ENCODE measurements at places on chromosomes 2 and 18. TPM values are rescaled to one million over a fixed set of nuclear protein-coding genes. Genes with fewer than 3 reads are reported as not detected.

DNA sequence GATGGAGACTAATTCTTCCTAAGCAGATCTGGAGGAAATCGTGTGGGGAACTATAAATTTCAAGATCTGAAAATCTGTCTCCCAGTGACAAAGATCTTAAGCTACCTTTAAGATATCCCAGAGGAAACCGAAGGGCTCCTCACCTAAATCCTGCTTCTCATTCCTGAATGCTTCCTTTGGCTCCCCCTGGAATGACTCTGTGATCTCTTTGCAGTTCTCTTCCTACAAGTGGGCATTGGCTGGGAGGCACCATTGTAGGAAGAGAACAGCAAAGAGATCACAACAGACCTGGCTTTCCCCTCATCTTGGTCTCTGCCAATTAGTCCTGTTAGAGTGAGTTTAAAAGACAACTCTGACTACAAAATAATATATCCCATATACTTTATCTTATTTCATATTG, 70.0 kb upstream of the KCNH7 start:
- DNase-seq: no peak

GRCh38 chr18:32337821-32338220, 132.9 kb downstream of the GAREM1 start:
- DNase-seq: no peak

LCT gene
- total RNA-seq: under 0.01 TPM

DNA sequence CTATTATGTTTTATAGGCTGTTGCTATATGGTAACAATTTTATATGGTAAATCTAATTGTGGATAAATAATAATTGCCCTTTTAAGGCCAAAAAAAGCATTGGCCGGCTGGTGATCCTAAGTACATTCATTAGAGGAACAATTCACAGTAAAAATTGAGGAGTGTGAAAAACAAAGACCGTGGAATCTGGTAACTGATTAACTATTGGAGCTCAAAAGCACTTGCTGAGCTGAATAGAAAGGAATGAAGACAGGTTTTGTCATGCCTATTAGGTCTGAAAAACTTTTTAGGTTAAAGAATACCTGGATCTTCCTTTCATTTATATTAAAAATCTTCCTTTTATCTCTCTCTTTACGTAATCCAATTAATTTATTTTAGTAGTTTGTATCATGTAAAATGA, 18.5 kb upstream of the RBBP8 start:
- no peak for DNase-seq

DNA sequence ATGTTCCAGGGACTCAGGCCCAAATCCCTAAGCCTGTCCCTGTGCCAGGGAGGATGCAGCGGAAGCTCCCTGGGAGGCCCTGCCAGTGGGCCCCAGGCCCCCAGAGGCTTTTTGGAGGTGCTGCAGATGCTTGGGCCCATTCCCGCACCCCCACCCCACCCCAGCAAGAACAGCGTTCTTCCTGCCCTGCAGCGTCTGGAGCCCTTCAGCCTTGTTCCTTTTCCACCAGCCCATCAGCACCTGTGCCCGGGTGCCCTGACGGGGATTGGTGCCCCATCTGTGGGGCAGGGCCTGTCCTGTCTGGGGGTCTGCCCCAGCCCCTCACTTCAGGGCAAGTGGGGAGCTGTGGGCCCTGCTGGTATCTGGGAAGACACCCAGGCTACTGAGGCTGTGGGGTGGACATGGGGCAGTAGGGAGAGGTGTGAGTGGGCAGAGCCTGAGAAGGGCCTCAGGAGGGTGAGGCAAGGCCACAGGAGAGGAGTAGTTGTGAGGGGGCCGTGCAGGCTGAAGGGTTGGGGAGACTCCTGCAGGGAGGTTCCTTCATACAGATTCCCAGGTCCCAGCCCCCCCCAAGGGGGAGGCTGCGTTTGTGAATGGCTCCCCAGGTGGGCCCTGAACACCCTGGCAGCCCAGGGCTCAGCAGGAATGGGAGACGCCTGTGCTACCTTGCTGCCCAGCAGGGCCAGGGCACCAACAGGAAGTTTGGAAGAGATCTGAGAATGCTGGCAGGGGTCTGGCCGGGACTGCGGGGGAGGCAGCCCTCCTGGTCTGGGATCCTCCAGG, 2.4 kb downstream of the RNPEPL1 start:
- no peak for DNase-seq

DNA sequence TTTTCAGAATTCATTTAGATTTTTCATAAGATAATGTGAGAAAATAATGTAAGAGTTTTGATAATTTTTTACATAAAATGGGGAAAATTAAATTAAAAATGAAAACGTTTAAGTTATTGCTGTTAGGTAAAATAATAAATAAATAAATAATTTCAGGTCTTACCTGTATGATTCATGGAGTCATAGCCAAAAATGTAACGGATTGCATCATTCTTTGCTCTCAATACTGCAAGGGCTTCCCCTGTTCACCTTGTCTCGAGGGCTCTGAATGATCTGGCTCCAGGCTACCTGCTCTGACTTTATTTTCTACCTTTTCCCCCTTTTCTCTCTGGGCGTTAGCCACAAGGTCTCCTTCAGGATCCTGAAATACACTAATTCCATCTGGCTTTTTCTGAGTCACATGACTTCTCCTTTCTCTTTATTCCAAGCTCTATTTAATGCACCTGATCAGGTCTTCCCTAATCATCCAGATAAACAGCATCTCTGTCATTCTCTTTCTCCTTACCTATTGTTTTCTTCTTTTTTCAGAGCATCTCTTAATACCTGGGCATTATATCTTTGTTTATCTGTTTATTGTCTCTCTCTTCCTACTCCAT, 30.0 kb upstream of the CFAP36 start:
- DNase-seq: no peak

- peak; percentile 78 for DNase-seq
Observed at GRCh38 chr2:120737340-120738101, 1.9 kb downstream of the GLI2 start.

TMEM163 gene
- not detected for total RNA-seq

- DNase-seq: no peak
Observed at GRCh38 chr2:44612276-44612675, 250.5 kb downstream of the CAMKMT start.

ZFAND2B gene
- total RNA-seq: 21.9 TPM
